Urinary bladder (tissue), 4 donors: ENCODE measurements at places on chromosomes 12 and 14. TPM values are rescaled to one million over a fixed set of nuclear protein-coding genes. Genes with fewer than 3 reads are reported as not detected.

GRCh38 chr12:17239874-17240273, 633.9 kb upstream of the LMO3 start:
- no peak for DNase-seq

GRCh38 chr14:92175811-92176210, 54.0 kb downstream of the CPSF2 start:
- DNase-seq = no peak

DNA sequence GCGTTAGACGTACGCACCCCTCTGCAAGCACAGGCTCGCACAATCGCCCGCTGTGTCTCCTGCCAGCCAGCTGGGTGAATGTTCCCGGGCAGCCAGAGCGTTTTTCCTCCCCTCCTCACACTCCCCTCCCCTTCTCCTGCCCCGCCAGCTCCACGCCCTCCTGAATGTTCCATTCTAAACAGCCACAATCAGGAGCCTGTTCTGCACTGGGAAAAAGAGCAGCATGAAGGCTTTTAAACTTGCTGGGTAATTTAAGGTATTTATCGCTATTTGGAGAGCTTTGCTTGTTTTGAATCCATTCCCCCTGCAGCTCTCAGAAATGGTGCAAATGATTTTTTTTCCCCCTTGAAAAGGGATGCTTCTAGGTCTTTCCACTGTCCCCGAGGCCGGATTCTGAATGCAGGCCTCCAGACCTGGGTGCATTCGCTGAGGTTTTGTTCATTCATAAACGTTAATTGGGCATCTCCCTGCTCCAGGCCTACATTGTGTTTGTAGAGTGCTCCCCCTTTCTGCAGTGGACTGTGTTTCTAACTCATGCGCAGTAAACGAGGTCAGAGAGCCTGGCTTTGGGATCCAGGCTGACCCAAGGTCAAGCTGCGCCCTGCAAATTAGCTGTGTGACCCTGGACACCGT, 212.5 kb downstream of the CHST11 start:
- peak; percentile 51 for DNase-seq

GRCh38 chr14:25400607-25401206, 350.8 kb upstream of the STXBP6 start:
- DNase-seq = no peak

DNA sequence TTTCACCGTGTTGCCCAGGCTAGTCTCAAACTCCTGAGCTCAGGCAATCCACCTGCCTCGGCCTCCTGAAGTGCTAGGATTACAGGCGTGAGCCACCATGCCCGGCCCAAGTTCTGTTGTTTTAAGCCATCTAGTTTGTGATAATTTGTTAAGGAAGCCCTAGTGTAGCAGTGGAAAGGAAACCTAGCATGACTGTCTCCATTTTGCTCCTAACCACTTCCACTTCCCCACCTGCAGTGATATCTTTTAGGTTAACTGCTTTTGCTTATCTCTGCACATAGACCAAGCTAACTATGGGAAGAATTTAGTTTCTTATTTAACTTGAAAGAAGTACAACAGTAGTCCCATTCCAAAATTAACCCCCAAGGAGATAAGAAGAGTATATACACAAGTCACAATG, 109.5 kb upstream of the NAP1L1 start:
- DNase-seq = no peak

DNA sequence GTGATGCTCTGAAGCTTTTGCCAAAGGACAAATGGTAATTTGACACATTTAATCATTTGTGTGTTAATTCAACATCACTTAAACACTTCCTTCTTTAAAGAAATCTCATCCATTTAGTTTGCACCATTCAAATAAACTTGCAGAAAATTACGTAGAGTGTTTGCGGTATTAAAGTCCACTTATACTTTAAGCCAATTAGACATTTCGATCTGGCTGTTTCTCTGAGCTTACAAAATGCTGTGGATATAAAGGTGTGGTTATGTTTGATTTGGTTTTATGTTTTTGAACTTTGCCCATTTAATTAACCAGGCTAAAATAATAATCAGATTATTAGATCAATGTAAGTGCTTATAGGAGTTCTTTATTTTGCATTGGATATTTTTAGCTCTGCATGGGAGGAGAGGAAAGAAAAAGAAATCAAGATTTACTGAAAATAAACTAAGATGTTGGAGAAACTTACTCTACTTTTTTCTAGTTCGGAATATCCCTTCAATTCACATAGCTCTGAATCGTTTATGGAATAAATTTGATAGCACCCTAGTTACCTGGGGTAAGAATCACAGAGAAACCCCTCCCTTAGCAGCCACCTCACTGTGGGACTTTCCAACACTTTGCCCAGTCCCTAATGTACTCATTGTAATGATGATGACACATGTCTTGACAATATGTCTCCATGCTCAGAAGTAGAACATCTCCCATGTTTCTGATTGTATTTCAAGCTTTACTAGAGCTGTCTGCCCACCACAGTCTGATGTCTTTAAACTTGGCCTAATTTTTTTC, 268.0 kb downstream of the BTG1 start:
- no peak for DNase-seq

GRCh38 chr12:132475304-132476037, 14.5 kb upstream of the FBRSL1 start:
- no peak for DNase-seq

DNA sequence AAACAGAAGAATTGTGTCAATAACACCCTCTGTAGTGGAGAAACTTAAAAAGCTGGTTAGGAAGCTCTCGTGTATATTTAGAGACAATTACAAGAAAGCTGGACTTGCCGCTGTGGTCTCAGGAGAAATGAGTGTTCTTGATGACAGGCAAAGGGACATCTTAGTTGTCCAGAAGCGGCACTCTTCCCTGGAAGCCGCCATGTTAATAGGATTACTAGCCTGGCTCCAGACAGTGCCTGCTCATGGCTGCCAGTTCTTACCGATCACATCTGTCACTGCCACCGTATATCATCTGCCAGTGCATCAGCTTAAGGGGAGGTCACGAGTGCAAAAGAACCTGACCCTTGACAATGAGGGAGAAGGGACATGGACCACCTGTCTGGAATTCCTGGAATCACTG, 48.9 kb downstream of the C14orf132 start:
- DNase-seq = no peak

GRCh38 chr12:110344657-110345056, 58.9 kb downstream of the ANAPC7 start:
- DNase-seq = no peak

DNA sequence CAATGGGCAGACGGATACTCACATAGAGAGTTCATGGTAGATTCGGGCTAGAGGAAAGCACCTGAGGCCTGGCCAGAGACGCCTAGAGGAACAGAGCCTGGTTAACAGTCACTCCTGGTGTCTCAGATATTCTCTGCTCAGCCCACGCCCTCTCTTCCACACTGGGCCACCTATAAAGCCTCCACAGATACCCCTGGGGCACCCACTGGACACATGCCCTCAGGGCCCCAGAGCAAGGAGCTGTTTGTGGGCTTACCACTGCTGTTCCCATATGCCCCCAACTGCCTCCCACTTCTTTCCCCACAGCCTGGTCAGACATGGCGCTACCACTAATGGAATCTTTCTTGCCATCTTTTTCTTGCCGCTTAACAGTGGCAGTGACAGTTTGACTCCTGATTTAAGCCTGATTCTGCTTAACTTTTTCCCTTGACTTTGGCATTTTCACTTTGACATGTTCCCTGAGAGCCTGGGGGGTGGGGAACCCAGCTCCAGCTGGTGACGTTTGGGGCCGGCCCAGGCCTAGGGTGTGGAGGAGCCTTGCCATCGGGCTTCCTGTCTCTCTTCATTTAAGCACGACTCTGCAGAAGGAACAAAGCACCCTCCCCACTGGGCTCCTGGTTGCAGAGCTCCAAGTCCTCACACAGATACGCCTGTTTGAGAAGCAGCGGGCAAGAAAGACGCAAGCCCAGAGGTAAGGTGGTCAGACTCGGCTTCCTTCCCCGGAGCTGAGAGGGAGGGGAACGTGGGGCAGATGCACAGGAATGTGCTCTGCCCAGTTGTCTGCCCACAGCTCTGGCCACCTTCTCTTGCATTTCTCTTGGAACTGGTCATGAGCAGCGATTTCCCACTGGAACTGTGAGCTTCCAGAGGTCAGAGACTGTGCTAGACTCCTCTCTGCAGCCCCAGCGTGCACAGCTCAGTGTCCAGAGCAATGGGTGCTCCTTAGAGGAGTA, at the start of gene CD4:
Gene CD4 (plus strand): TSS at position 557 of the 953 bp plus-strand sequence. CDS start 10,611 bp downstream, outside the sequence.
- no peak for DNase-seq

DNA sequence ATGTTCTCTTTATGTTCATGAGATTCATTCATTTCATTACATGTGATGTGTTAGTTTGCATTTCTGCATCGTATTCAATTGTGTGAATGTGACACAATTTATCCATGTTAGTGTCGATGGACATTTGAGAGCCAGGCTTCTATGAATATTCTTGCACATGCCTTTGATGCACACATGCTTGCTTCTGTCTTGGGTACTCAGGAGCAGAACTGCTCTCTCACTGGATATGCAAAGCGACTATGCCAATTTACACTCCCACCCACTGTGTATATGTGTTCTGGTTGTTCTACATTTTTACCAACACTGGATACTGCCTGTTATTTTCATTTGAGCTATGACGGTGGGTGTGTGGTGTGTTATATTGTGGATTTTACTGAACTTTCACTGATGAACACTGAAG, 84.3 kb upstream of the GTF2A1 start:
- no peak for DNase-seq

DNA sequence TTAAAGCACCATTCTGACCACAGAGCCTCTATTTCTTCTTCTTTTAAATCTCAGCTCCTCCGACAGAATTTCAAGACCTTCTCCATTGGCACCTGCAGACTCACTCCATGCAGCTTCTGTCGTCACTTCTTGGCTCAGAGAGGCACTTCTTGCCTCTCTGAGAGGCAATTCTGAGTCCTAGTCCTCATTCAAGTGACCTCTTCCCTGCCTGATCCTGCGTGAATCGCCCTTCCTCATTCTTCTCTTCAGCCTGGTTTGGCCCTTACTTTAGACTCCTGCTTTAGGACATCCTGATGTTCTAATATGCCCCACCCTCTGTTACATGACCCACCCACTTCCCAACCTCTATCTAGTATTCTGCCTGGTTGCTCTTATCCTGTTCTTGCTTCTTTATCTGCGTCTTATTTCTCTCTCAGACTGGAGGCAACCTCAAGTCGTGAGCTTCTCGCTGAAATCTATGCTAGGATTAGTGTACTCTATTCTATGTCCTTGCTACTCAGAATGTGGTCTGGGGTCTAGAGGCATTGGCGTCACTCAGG, 55.6 kb upstream of the CISTR start:
- DNase-seq = no peak

DNA sequence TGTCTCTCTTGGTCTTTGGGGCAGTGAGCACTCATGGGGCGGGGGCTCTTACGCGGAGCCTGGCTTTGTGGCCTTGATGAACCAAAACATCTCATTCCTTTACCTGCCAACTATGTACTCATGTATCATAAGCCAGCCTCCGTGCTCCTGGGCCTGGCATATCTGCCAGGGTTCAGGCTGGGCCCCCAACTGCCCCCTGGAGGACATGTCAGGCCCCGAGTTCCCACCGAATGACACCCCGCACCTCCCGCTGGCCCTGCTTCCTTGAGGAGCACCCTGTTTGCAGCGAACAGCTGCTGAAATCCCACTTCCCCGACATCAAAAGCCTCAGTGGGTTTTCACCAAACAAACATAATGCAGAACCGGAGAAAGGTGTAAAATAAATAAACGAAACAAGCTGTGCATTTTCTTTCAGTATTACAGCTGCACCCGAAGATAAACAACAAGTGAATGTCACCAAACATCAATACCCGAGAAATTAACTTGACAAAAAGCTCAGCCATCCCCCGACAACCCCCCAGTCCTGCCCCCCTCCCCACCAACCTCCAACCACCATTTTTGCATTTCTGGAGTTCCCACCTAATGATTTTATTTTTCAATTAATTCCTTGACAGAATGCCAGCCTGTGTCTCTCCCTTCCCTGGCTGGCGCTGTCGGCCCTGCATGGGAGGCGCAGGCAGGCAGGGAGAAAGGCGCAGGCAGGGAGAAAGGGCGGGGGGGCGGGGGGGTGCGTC, 139.2 kb downstream of the RBM19 start:
- no peak for DNase-seq

- no peak for DNase-seq
Measured at GRCh38 chr12:19539071-19539470, 99.8 kb downstream of the AEBP2 start.

GRCh38 chr12:113854385-113855142, 111.6 kb downstream of the RBM19 start:
- no peak for DNase-seq

DNA sequence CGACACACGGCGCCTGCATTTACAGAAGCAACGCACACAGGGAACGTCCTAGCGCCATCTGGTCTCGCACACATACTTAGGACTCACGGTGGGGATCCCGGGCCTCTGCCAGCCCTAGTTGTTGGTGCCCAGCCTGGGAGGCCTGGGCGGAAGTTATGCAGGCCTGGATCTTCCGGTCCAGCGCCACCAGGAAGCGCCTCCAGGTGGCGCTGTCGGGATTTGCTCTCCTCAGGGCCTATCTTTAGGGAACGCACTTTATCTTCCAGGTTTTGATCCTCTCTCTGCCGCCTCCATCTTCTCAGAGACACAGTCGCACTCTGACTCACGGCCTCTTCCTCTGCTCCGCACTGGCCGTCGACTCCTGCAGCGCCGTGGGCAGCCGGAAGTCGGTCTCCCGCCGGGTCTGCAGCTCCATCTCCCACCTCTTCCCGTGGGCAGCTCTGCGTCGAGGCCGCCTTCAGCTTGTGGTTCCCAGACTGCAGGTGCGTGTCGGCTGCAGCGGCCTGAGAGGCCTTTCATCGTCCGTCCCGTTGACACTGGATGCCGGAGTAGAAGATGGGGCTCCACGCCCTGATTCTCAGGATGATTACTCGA, 760.4 kb downstream of the TMEM121 start:
- no peak for DNase-seq

DNA sequence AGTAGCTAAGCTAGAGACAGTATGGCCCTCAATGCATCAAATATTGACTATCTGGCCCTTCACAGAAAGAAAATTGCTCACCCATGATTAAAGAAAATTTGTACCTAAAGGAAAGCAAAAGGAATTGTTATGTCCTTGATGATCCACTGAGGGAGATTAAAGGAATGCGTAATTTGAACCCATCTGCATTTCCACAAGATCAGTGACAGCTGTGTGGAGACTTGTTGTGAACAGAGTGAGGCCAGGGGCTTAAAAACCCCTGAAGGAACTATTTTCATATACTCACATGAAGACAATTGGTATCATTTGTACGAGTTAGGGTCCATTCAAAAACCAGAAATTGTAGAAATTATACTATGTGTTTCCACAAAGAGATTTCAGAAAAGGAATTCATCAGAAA, 1908.1 kb upstream of the SEL1L start:
- no peak for DNase-seq

Gene KDM5A
- 69.5 TPM for total RNA-seq

Gene TAS2R30
- 42.9 TPM for total RNA-seq

Gene RPL10L
- total RNA-seq = not detected

Gene DPPA3
- total RNA-seq = not detected

Gene GLT8D2
- total RNA-seq = 101 TPM

Gene TBX3
- 123 TPM for total RNA-seq

Gene PTHLH
- 13.7 TPM for total RNA-seq

Gene LRRIQ1
- total RNA-seq = 0.79 TPM

Gene GLIPR1L1
- total RNA-seq = not detected

Gene WNT1
- not detected for total RNA-seq
